NCI-H774 (cell line): ENCODE measurements at places on chromosomes 16 and 17.

DNA sequence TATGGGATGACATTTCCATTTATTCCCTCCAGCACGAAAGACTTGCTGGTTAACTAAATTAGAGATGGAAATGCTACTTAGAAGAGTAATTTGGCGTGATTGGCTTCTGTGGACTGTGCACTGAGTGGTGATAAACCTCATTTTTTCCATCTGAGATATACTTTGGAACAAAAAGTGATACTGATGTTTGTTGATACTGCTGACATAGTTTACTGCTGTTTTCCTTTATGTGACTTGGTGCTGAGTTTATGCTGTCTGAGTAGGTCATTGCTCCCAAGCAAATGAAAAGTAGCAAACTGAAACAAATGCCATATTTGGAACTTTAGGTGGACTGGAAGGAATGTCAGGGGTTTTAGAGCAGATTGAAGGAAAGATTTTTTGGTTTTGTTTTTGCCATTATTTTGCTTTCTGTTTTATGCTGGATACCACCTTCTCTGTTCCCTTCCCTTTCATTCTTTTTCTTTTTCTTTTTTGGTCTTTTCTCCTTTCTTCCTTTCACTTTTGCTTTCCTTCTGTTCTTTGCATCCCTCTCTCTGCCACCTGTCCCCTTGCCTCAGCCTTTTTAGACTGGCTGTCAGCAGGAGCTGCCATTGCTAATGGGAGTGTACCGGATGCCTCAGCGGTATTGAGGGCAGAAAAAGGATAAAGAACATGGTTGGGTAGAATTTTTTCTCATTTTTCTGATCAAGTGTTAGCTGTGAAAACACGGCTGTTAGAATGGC is 41.8 kb downstream of the NUP93 start:
- DNase-seq, result no peak

DNA sequence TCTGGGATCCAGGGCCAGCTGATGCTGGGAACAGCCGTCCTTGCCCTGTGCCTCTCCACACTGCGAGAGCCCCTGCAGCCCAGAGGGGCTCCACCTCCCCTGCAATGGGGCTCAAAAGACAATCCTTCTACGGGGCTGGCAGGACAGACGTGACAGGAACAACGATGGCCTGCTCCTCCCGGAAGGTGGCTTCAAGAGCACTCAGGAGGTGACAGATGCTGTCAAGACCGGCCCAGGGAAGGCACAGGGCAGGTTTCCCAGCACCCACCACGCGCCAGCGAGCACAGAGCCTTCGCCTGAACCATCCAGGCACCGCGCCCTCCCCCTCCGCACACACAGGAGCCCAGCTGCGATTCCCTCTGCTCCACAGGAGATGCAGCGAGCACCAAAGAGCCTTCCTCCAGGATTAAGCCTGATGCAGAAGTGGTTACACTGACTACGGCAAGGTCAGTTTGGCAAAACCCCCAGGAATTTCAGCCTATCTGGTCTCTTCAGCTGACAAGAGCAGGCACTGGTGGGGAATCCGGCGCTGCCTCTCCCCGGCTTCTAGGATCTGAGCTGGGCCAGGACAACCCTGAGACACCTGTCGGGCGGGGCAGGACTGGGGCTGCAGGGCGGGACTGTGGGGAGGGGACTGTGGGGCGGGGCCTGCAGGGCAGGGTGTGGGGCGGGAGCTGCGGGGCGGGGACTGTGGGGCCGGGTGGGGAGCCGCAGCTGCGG is 103.4 kb downstream of the ZNF778 start:
- DNase-seq, result no peak

DNA sequence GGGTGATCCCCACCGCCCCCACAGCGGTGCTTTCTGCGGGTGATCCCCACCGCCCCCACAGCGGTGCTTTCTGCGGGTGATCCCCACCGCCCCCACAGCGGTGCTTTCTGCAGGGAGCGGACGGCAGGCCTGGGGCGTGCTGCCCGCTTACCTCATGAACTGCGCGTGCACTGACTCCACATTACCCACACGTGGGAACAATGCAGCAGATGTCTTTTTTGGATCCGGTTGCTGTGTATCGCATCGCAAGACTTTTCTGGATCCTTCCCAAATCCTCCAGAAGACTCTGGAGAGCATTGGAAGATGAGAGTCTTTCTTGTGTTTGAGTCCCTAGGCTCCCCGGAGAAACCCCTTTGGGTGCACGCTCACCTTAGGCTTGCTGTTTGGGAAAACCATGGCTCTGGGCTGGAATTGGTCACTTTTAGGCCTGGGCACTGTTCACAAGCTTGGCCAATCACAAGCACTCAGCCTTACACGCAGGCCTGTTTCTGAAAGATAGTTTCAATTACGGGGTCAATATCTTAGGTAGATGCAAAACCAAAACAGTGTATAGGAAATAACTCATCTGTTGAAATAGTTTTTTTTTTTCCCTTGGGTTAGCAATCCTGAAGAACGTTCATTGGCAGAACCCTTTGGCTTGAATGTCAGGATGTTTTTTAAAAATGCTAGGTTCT is 201.8 kb downstream of the RPTOR start:
- DNase-seq, result no peak

DNA sequence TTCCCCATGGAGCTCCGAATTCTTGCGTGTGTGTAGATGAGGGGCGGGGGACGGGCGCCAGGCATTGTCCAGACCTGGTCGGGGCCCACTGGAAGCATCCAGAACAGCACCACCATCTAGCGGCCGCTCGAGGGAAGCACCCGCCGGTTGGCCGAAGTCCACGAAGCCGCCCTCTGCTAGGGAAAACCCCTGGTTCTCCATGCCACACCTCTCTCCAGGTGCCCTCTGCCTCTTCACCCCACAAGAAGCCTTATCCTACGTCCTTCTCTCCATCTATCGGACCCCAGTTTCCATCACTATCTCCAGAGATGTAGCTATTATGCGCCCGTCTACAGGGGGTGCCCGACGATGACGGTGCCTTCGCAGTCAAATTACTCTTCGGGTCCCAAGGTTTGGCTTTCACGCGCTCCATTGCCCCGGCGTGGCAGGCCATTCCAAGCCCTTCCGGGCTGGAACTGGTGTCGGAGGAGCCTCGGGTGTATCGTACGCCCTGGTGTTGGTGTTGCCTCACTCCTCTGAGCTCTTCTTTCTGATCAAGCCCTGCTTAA is 617 bp upstream of the SENP3 start:
- DNase-seq, result peak; percentile 34

DNA sequence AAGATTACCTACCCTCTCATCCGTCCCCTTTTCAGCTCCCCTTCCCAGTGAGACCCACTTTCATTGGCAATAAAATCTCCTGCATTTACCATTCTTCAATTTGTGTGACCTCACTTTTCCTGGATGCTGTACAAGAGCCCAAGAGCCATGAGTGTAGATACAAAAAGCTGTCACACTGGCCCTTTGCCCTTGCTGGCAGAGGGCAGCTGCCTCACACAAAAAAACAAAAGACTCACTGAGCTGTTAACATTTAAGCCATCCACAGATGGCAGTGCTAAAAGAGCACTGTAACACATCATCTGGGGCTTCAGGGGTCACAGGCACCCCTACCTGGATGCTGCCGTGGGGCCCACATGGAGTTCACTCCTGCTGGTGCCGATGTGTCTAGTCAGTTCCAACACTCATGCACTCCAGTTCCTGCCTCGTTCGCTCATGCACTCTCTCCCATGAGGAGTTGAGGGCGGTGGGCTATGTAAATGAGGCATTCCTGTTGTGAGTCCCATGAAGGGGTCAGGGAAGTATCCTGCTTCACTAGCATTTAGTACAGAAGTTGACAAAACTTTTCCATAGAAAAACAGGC is 123.1 kb downstream of the CA10 start:
- peak; percentile 53 for DNase-seq

GRCh38 chr17:50925296-50925891 is 59.2 kb upstream of the TOB1 start:
- no peak for DNase-seq

DNA sequence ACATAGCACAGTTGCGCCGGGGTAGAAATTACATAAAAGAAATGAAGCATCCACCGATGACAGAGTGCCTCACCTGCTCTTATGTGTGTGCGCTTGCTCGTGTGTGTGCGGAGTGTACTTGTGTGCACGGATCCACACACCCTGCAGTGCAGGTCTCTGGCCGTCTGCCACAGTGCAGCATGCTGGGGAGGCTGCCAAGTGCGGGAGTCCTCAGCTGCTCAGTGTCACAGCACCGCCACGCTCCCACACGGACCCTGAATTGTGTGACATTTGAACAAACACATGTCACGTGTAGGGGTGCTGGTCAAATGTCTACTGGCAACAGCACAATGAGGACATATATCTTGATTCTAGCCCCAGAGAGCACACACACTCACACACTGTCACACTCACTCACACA is 243.0 kb upstream of the MYOCD start:
- DNase-seq, result peak; percentile 65

DNA sequence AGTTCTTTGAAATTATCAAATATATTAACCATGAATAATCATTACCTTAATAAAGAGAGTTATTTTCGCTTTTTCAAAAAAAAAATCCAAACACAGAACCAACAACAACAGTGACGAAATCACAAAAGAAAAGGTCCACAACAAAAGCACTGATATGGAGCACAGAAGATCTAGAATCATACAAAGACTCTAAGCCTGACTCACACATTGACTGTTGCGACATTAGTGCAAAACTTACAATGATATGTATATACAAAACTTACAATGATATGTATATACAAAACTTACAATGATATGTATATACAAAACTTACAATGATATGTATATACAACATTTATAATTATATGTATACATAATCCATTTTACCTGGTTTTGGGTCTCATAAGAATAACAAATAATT is 117.7 kb downstream of the USP22 start:
- no peak for DNase-seq
